ENCODE measurements at places on chromosomes 16 and 17.

DNA sequence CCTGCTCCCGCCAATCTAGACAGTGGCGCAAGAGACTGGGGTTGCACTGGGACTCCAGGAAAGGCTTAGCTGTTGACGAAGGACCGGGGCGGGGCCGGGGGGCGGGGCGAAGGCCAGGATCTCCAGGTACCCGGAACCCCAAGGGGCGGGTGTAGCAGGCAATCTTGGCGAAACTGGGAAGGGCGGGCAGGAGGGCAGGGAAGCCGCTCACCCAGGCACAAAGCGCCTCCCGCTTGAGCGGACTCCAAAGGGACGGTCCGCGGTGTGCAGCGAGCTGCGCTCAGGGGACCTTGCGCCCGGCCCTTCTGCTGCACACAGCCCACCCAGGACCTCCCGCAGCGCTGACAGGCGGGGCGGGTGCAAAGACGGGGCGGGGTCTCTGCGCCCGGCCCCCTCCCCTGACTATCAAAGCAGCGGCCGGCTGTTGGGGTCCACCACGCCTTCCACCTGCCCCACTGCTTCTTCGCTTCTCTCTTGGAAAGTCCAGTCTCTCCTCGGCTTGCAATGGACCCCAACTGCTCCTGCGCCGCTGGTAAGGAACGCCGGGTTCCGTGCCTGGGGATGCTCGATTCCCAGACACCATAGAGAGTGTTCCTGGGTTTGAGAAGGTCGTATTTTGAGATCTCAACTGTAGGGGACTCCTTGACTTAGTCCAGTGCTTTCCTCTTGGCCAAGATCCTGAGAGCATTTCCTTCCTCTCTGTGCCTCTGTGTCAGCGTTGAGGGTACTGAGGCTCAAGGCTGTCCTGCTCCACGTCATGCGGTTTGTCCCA, at the start of gene MT1F:
TSS of gene MT1F (plus strand) at position 405 of the 772 bp plus-strand sequence. CDS start at position 505, 100 bp downstream.
- peak; percentile 55 for DNase-seq

GRCh38 chr16:90004577-90004976, 14.7 kb downstream of the DBNDD1 start:
- no peak for DNase-seq

GRCh38 chr17:40415390-40415789, 2.3 kb downstream of the TOP2A start:
- peak; percentile 63 for DNase-seq

DNA sequence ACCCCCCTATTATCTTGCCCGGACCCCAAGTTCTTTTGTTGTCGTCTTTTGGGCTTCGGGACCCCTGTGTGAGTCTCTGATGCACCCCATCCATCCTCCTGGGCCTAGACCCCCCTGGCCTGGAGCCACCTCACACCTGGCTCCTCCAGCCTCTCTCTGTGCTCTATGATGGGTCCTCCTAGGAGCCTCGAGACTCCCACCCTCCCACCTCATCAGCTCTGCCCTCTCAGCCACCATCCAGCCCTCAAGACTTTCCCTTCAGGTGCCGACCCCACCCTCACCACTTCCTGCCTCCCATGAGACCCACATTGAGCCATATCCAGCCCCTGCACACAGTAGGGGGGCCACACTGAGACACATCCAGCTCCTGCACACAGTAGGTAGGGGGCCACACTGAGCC, 8.7 kb upstream of the ATP2A3 start:
- DNase-seq = no peak

GRCh38 chr17:78828470-78829185, 12.0 kb downstream of the USP36 start:
- no peak for DNase-seq

GRCh38 chr16:53563426-53563825, 60.4 kb upstream of the AKTIP start:
- DNase-seq = no peak

- DNase-seq = no peak
These were observed 118.9 kb upstream of the CHMP6 start for GRCh38 chr17:80872501-80873306.

- no peak for DNase-seq
These were observed 33.9 kb upstream of the PLLP start for GRCh38 chr16:57318240-57318970.

DNA sequence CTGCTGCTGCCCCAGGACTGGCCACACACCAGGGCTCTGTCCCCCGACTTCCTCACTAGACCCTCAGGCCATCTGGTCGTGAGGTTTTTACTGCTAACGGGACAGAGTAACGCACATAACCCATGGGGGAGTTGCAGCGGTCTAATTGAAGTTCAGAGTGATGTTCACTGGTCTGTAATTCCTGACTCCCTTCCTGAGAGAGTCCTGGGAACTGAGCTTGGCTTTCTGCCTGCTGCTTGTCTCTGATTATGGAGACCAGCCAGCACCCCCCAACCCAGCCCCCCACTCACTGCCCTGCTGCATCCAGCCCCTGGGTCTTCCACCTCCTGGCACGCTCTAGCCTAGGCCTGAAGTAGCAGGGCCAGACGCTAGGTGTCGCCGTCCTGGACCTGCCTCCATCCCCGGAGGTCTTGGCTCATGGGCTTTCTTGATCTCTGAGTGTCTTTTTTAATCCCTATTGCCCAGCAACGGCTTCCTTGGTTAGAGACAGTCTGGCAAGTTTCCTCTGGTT, 192.9 kb downstream of the CCDC182 start:
- no peak for DNase-seq

DNA sequence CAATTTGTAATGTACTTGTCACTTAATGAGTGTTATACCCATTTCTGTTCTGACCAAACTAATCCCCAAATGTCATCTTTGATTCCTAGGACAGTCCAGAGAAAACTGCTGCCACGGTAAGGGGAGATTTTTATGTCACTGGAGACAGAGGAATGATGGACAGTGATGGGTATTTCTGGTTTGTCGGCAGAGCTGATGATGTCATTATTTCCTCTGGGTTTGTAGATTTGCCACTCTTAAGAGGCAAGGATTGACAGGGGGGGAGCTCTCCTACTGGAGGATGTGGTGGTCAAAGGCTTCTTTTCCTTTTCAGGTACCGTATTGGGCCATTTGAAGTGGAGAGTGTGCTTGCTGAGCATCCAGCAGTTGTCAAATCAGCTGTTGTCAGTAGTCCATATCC, 12.5 kb downstream of the THUMPD1 start:
- DNase-seq = no peak

- peak; percentile 61 for DNase-seq
These were observed 1.2 kb downstream of the TMEM95 start for GRCh38 chr17:7356072-7356549.

Data from NCI-H510A treated with DMSO at 0.1 percent for 48 hours (cell line).